ENCODE measurements at places on chromosomes 2 and 18.

GRCh38 chr2:64770781-64771334 lies 117.1 kb upstream of the SERTAD2 start:
- no peak for DNase-seq

DNA sequence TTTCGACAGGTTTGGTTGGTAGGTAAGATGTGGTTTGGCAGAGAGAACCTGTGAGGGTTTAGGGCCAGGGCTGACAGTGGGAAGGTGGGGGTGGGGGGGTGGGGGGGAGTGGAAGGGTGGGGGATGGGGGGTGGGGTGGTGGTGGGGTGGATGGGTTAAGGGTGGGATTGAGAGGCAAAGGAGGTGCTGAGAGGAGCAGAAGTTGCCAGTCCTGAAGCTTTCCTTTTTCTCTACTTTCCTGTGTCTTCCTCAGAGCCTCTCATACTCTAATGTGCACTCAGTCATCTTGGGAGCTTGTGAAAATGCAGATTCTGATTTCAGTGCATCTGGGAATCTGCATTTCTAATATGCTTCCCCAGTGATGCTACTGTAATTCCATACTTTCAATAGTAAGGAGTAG lies 21.0 kb downstream of the MAP4K4 start:
- no peak for DNase-seq

- DNase-seq, result no peak
Observed at GRCh38 chr2:8833853-8834252, 3.6 kb downstream of the KIDINS220 start.

DNA sequence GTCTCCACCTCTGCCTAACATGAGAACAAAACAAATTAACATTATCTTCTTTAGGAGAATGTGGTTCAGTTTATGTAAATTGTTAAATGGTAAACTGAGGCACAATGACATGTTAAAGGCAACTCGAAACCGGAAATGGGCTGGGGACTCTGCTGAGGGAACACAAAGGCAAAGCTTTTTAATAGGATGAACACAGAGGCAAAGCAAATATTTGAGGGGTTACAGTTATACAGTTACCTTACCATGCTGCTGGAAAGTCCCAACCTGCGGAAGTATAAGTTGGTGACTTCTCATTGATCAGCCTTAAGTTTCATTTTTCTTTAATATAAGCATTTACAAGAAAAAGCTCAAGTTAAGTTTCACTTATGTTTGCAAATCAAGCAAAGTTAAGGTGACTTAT lies 195.0 kb downstream of the DLGAP1 start:
- no peak for DNase-seq

All from activated CD4-positive, alpha-beta T cell treated with anti-CD3 and anti-CD28 coated beads, Interleukin-10, Interleukin-2, amounts not matched to agents 100 ng/mL and 50 ng/mL, durations not matched to agents 16 hours and 8 hours (primary cell).